ENCODE measurements at places on chromosomes 1 and 21.

- DNase-seq, result no peak
Observed at GRCh38 chr1:179141592-179142251, 59.9 kb downstream of the TOR3A start.

DNA sequence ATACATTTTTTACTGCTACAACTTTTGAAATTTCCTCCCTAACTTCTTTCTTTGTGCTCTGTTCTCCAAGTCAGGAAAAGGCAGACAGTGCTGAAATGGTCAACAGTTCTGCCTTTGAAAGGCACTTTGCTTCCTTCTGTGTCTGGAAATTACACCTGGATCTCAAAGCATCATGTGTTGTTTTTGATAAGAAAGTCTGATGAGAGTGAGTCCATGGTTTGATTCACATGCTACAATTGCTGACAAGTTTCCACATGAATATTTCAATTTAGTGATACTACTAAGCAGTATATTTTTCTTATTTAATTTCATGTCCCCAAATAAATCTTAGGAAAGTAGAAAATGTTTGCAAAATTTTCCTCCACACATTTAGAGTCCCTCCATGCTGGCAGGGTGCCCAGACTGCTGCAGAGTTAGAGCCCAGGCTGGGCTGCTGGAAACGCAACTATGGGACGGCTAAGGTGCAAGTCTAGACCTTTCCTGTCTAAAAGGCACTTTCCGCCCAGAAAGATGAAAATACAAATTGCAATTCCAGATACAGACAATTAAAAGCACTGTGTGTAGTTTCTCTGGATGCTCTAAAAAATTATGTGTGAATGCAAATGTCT lies 96.6 kb upstream of the RUNX1 start:
- DNase-seq, result no peak

DNA sequence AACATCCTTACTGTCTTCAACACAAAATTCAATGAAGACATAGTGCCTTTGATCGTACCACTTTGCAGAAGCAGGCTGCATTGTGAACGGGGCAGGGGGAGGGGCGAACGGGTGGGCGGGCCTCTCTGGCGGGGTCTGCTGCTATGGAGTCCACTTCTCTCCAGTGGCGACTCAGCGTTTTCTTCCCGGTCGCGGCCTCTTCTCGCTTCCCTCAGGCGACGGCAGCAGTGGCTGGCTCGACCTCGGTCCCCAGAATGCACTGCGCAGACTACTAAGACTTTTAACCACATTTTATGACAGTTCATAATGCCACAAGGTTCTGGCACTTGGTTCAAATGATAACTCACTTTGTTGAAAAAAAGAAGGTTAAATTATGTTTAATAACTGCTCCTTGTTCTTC lies 21.2 kb downstream of the GBP2 start:
- no peak for DNase-seq

GRCh38 chr1:20949871-20950590 lies 162.9 kb upstream of the HP1BP3 start:
- DNase-seq, result no peak

- no peak for DNase-seq
Observed at GRCh38 chr1:210072129-210072528, 134.1 kb downstream of the SYT14 start.

- DNase-seq, result no peak
Observed at GRCh38 chr1:210076620-210077019, 138.6 kb downstream of the SYT14 start.

DNA sequence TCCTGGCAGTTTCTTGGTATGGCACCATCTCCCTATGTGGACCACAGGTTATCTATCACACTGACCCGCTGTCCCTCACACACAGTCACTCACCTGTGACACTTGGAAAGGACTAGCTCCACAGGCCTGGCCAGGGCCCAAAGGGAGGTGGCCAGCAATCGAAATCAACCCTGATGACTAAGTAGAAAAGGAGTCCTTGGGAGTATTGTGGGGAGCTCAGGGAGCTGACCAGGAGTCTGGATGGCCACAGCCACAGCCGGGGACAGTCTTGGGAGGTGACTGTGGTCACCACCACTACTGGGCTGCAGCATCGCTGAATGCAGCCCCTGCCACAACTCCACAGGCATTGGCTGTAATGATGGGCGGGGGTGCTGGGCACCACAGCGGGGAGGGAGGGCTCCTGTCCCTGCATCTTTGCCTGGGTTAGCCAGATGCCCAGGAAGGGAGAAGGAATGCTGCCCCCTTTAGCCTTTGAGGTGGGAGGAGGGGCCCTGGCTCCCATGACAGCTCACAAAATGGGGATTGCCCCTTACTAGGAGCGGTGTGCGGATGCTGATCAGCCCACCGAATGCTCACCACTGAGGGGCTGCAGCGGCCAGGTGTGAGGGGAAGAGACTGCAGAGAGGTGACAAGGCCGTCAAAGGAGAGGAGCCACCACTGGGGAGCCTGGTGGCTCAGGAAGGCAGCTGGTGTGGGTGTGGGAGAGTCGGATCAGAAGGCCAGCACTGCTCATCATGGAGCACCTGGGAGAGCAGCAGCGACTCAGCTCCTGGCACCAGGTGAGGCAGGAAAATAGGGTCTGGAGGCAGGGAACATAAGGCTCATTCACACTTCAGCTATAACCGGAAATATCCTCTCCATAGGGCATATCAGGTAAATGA lies 61.3 kb downstream of the H3-3A start:
- DNase-seq, result no peak

GRCh38 chr1:7694600-7695496 lies 76.2 kb upstream of the VAMP3 start:
- DNase-seq, result no peak

GRCh38 chr1:34237151-34237815 lies 60.6 kb downstream of the C1orf94 start:
- DNase-seq, result no peak

- no peak for DNase-seq
Observed at GRCh38 chr1:242057745-242058115, 58.8 kb upstream of the MAP1LC3C start.

DNA sequence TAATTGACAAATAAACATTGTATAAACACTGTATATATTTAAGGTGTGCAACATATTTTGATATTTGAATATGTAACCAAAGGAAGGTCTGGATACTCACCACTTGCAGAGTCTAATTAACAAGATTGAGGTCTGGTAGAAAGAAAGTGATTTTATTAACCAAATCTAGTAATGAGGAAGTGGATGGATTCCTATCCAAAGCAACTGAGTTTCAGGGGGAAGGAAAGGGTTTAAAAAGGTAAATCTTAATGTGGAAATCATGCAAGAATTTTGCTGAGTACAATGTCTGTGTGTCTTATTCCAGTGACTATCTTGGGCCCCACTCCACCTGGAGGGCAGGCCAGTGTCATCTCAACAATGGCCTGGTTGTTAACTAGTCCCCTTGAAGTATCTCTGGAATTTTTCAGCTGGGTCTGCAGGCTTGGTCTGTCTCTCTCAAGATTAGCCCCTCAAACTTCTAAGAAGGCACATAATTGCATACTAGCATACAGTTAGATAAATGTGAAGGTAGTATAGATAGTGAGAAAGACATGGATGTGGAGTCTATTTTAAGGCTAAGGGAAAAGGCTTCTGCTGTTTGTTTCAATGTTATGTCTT lies 262.7 kb upstream of the RGS18 start:
- no peak for DNase-seq

DNA sequence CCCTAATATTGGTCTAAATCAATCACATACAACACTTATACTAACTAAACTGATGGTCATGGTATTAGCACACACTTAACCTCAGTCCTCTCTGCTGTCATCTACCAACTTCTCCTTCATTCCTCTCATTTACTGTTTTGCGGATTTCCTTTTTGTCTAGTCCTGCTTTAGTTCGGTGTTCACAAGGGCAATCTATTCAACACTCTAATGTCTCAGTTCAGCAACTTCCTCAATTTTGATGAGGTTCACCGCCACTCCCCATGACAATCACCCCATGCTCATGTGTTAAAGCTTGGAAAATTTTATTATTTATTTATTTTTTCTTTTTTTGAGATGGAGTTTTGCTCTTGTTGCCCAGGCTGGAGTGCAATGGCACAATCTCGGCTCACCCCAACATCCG lies 301.1 kb downstream of the PTPRC start:
- no peak for DNase-seq

- peak; percentile 20 for DNase-seq
Observed at GRCh38 chr1:7539769-7540175, 231.3 kb upstream of the VAMP3 start.

DNA sequence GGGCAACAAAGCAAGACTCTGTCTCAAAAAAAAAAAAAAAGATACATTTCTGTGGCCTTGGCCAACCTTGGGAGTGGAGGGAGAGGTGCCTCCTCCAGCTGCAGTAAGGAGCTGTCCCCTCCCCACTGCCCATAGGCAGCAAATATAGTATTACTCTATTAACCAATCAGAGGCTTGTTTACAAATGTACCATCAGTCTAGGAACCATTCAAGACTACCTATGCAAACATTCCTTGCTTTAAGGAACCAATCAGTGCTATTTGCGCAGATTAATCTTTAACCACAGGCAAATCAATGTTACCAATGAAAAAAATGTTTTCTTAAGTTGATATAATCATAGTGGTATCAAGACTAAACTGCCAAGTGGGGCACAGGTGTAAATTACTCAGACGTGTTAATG lies 1.1 kb downstream of the CELA2A start:
- DNase-seq, result no peak

DNA sequence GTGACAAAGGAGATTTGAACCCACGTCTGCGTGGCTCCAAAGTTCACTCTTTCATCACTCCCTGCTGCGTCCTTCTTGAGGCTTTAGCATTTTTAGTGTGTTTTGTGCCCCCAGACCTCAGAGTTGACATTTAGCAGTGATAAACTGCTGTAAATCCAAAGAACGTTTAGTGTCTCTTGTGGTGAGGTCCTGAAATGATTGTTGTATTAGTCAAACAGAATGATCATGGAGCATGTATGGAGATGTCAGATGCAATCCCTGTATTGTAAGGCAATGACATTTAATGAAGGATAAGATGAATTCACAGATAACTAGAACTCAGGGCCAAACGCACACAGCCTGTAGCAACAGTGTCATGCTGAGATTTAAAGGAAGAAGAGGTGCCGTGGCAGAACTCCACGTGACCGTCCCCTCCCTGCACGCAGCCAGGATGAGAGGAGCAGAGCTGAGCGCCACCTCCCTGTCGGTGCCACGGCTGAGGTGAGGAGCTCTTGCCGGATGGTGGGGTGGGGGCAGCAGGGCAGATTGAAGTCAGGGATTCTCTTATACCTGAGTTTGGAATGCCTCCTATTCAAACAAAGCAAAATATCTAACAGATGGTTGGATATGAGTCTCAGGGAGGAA lies 30.1 kb downstream of the NTPCR start:
- DNase-seq, result no peak

- peak; percentile 32 for DNase-seq
Observed at GRCh38 chr1:80054129-80054528, 1047.6 kb upstream of the ADGRL4 start.

GRCh38 chr1:233251201-233251720 lies 44.3 kb downstream of the PCNX2 start:
- DNase-seq, result no peak

- DNase-seq, result no peak
Observed at GRCh38 chr1:203316626-203317093, 11.3 kb downstream of the BTG2 start.

DNA sequence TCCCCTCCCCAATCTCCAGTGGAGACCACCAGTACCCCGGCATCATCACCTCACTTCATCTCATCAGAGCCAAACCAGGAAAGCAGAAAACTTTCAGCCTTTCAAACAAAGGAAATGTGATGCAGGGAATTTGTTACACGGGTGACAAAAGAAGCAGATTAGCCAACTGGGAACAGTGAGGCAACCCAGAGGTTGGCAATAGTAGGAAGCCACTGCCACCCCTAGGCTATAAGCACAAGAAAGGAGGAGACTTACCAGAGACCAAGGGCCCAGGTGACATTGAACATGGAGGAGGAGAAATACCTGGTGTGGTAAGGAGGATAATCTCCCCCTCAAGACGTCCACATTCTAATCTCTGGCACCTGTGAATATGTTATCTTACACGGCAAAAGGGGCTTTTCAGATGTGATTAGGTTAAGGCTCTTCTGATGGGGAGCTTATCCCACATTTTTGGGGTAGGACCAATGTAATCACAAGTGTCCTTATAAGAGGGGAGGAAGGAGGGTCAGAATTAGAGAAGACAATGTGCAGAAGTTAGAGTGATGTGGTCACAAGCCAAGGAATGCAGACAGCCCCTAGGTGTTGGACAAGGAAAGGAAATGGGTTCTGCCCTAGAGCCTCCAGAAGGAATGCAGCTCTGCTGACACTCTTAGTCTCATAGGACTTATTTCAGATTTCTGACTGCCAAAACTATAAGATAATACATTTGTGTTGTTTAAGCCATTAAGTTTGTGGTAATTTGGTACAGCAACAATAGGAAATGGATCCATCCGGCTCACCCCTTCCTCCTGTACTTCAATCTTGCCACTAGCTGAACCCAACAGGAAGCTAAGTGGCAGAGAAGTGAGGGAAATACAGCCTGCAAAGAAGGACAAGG lies 83.6 kb upstream of the VAV3 start:
- no peak for DNase-seq

GRCh38 chr1:10753299-10753698 lies 43.1 kb downstream of the CASZ1 start:
- peak; percentile 22 for DNase-seq

DNA sequence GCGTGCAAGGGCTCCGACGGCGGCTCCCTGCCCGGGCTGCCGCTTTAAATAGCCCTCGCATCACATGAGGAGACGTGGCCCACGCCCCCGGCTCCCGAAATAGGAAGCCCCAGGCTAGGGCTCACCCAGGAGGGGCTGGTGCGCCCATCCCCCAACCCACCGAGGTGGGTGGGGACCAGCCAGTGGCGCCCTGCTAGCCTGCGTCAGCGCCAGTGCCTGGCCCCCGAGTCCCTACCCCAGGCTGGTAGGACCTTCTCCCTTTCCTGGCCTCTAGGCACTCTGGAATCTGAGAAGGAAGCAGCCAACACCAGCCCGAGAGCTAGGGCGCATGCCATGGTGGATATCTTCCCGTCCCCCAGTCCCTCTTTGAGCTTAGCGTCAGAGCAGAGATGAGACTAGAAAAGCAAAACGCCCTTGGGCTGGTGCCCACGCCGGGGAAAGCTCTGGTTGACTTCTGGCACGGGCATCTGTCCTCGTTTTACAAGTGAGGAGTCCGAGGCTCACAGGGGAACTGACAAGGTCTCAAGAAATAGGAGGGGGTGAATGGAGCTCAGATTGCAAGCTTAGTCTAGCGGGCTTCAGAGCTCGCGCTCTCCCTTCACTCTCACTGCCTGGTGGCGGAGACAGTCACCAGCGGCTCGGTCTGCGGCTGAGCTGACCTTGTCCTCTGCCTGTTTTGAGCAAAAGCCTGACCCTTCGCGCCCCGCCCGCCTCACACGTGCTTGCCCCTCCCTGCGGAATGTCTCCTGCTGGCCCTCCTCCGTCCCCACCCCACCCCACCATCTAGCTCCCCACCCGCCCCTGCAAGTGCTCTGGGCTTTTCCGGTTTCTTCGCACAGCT lies at the start of gene FABP3:
TSS of gene FABP3 (minus strand) at position 21 of the 841 bp plus-strand sequence. CDS start 62 bp downstream, outside the sequence.
- DNase-seq, result peak; percentile 78

DNA sequence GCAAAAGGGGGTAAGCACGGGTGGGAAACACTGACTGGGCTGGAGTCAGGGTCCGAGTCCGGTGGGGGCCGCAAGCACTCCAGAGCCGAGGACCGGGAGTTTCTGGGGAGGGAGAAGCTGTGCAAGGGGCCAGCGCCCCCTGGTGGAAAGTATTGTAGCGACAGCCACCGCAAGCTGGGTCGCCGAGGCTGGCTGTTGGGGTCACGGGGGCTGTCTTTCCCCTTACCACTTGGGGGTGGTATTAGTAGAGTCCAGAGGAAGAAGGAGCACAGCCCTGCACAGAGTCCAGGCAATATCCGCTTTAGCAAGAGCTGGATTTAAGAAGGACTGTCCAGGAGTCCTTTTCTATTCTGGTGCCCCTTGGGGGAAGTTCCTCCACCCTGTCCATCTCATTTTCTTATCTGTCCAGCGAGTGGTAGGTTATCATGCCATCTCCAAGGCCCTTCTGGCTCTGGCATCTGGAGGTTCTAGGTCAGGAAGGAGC lies 17.9 kb upstream of the ETV3 start:
- peak; percentile 61 for DNase-seq
